Stimulated activated naive B cell treated with anti-CD40 and anti-IgM and Interleukin-4, amounts not matched to agents 10 μg/mL and 1 μg/mL and 100 μg/mL, for 72 hours (primary cell): ENCODE measurements at places on chromosomes 1 and 21.

- DNase-seq = no peak
These were observed 107.7 kb downstream of the BACH1 start for GRCh38 chr21:29406385-29406784.

DNA sequence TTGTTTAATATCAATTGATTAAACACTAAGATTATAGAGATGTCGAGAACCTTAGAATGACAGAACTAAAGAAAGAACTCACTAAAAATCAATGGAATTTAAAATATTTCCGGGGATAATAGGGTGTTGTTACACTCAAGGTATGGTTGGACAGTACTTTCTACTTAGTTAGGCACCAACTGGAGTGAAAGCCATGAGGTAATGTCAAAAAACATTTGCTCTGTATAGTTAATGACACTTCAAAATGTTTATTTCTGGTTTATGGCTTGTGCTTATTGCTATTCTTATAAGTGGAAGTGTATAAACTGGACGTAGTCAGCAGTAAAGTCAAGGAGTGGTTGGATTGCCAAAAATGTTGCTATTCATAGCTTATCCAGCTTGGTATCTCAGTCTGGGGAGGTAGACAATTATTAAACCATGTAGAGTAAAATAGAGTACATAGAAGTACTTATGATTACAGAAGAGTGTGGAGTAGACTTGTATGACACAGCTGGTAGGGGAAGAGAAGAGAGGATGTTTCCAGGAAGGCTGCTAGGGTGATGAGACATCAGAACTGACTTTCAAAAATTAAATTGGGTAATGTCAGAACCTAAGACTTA lies 56.5 kb upstream of the BMP8A start:
- DNase-seq = no peak

- DNase-seq = no peak
These were observed 88.9 kb downstream of the DYRK1A start for GRCh38 chr21:37455504-37455911.

- no peak for DNase-seq
These were observed 518.7 kb downstream of the PTPRC start for GRCh38 chr1:199157494-199157893.

DNA sequence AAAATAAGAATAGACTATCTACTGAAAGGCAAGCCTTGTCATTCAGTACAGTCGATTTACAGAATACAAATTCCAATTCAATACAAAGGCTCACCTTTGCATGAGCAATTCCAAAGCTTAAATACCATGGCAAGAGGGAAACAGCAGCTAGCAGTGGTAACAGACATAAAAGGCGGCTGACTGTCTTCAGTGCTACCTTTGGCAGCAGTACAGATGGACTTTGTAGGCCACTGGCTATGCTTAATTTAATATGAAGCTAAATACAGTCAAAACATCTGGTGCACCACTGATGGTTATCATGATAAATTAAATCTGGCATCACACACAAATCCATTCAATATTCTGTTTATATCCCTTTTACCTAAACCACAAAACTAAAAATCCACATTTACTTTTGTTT lies 62.4 kb downstream of the RERE start:
- DNase-seq = no peak

DNA sequence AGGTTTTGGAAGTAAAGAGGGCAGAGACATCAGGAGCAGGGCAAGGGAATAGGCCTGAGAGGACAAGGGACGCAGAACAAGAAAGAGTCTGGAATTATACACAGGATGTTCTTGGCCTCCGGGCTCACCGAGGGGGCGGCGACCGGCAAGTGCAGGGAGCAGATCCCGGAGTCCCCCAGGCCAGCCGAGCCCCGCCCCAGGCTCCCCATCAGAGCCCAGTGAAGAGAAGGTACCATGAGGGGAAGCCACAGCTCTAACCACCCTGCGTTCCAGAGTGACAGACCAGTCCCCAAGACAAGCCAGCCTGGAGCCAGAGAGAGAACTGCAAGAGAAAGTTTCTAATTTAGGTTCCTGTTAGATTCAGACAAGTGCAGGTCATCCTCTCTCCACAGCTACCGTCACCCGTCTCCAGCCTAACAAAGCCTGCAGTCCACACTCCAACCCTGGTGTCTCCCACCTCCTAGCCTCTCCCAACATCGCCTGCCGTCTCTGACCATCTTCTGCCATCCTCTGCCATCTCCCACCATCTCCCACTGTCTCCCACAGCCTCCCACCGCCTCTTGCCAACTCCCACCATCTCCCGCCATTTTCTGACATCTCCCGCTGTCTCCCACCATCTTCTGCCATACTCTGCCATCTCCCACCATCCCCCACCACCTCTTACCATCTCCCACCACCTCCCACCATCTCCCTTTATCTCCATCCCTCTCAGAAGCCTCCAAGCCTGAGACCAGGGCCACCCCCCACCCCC lies 42.5 kb downstream of the CAPN2 start:
- DNase-seq = no peak

GRCh38 chr1:33814166-33814565 lies 49.7 kb upstream of the HMGB4 start:
- no peak for DNase-seq

DNA sequence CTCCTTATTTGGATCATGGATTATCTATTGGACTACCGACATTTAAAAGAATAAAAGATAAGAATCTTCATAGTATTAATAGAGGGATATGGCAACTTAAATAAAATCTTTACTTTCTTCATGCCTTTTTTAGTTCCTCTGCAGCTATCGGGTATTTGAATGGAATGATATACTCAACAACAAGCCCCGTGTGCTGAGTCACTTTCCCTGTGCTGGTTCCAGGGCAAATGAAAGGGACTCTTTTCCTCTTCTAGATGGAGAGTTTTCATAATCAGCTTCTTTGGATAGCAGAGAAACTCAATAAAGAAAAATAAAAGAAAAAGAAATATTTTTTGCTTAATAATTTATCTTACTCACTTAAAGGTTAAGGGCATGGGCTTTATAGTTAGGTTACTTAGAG lies 213.7 kb downstream of the LRRC40 start:
- DNase-seq = no peak

- no peak for DNase-seq
These were observed 11.7 kb upstream of the WNT9A start for GRCh38 chr1:227959325-227959860.

GRCh38 chr1:220804202-220804586 lies 17.5 kb downstream of the MTARC1 start:
- DNase-seq = no peak

DNA sequence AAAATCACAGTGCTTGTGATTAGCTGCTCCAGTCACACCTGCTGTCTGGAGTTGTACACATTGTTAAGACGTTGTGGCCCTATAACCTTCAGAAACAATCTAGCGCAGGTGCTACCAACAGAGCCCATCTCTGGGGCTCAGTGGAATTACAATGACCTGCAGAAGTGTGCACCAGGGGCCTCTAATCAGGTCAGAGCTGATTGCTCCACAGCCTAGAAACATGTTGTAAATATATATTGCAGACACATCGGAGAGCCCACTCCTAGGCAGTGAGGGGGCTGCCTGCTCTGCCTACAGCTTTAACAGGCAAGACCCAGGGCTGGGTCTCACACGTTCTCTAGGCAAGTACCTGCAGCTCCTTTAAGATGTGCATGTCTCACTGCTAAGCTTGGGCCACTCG lies 302.0 kb downstream of the SIPA1L2 start:
- DNase-seq = no peak

DNA sequence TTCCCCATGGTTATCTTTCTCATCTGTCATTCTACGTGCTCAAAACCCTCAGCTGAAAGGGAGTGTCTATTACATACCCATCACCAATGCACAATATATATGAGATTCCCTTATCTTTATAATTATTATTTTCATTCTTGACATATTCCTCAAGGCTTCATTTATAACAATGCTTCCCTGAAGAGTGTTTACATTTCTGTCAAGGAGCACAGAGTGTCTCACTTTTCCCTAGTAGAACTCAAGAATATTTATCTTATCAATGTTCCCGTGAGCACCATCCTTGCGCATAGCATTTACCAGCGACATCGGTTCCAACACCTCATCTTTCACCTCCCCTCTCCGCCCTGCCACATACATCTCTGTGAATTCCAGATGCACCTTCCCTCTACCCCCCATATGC lies 250.6 kb downstream of the PLA2G4A start:
- DNase-seq = no peak

DNA sequence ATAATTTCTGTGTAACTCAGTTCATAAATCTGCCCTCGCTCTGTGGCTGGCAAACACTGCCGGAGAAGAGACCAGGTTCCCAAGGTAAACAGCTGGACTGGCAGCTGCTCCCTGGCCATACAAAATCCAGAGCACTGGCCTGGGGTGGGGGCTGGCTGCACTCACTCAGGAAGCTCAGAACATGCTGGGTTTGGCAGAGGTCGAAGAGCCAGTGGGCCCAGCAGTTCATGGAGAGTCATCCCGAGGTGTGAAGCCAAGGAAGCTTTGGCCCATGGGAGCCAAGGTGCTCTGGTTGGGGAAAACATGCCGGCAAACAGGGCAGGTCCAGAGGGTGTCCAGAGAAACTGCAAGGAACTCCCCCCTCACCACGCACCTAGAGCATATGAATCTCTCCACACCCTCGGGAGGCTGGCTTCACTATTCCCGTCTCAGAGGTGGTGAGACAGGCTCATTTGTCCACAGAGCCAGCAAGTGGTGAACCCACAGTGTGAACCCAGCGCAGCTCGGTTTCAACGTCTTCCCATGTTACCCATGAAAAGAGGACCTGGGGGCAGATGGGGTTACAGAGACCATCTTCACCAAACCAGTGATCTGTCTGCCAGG lies 102.4 kb downstream of the DMRTB1 start:
- DNase-seq = no peak

DNA sequence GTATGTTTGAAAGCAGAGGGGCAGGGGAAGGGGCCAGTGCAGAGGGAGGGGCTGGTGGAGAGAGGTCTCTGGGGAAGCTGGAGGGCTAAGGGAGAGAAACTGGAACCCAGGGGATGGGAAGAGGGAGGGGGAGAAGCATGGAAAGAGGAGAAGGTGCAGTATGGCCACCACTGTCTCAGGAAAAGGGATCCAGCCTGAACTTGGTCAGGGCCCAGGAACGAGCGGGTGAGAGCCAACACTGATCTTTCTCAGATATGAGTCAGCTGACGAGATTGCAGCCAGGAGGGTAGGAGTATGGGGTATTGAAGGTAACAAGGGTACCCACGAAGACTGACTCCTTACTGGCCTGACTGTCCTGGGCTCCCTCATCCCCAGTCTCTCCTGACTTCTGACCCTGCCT lies 18.0 kb downstream of the TIE1 start:
- DNase-seq = no peak

DNA sequence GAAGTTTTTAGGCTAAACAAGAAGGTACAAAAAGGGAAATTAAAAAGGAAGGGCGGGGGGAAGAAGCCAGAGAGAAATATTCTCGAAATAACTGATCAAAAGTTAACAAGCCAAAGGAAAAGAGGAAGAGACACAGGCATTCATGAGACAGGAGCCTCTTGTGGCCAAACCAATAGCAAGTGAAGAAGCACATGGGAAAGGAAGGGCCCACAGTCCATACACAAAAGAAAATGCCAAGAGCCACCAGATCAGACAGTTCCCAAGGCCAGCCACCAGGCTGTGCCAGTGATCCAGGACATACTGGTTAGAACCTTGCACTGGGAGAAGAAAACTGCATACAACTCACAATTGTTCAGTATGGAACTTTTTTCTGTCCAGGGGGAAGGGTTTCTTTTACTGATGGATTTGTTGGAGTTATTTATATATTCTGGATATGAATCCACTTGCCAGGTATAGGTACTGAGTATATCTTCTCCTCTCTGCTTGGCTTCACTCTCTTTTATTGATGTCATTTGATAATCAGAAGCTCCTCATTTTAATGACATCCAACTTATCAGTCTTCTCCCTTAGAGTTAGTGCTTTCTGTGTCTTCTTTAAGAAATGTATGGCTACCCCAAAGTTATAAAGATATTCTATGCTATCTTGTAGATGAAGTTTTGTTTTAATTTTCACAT lies 76.8 kb downstream of the CD46 start:
- peak; percentile 59 for DNase-seq

GRCh38 chr1:186837806-186838205 lies 9.1 kb downstream of the PLA2G4A start:
- no peak for DNase-seq

- DNase-seq = no peak
These were observed 18.8 kb downstream of the EIF2D start for GRCh38 chr1:206593351-206593925.

DNA sequence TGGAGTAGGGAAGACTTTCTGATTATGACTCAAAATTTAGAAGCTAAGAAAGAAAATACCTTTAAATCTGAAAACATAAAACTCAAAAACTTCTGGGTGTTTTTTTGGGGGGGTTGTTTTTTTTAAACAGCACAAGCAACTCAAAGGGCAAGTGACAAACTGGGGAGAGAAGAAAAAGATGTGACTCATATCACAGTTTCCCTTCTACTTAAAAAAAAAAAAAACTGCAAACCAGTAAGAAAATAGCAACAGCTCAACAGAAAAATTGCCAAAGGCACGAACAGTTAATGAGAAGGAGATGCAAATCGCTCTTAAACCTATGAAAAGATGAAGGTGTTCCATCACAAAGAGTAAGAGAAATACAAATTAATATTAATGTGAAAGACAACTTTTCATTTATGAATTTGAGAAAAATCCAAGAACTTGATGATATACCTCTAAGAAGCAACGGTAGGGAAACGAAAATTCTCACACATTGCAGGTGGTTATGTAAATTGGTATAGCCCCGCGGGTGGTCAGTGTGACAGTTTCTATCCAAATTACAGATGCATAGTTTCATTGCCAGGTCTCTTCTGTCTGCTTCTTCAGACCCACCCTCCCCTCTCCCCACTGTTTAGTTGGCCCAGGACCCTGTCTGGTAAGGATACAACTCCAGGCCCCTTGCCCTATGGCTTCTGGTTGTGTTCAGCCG lies 9.0 kb downstream of the IFNAR2 start:
- no peak for DNase-seq

DNA sequence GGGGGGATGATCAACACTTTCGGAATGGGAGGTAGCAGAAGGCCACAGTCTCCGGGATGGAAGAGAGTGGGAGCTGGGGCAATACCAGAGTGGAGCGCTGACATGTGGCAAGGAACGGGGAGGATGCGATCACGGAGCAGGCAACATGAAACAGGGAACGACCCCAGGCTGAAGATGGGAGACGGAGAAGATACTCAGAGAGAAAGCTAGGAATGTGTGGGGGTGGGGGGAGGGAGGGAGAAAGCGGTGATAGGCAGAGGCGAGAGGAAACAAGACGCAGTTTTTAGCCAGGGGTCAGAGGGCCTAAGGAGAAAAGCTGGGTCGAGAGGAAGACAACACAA lies 577 bp downstream of the RAB3GAP2 start:
- no peak for DNase-seq

GRCh38 chr1:34101151-34101550 lies 63.9 kb downstream of the CSMD2 start:
- DNase-seq = no peak

- no peak for DNase-seq
These were observed 155.2 kb upstream of the COA6 start for GRCh38 chr1:234218078-234218477.
